CD4-positive, alpha-beta T cell treated with Interleukin-1 beta for 1 hour (primary cell): ENCODE measurements at places on chromosomes 2 and 18.

- no peak for DNase-seq
Observed at GRCh38 chr2:216475767-216476166, 22.9 kb upstream of the RPL37A start.

GRCh38 chr2:10654069-10654468 is 35.7 kb downstream of the NOL10 start:
- no peak for DNase-seq

DNA sequence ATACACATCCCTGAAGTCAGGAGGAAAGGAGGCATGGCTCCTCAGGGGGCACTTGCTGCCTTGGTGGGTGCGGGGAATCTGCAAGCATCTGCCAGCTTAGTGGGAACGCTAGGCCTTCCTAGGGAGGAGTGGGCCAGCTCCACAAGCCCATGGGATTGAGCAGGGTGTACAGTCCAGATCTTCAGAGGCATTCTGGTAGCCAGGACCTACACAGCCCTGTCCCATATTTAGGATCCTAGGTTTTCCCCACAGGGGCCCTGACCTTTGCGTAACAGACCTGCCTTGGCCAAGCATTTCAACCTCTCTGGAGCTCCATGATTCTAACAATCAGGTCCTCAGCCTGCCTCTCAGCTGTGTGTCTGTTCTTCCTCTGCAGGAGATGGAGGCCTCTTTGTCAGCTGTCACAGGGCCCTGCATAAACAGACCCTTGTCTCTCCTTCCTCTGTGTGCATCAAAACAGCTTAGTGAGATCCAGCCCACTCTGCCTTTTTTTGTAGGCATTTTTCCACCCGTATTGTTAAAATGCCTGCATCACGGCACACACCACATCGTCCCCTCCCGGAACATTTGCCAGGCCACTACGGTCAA is 140.2 kb upstream of the NDUFV2 start:
- DNase-seq = no peak

DNA sequence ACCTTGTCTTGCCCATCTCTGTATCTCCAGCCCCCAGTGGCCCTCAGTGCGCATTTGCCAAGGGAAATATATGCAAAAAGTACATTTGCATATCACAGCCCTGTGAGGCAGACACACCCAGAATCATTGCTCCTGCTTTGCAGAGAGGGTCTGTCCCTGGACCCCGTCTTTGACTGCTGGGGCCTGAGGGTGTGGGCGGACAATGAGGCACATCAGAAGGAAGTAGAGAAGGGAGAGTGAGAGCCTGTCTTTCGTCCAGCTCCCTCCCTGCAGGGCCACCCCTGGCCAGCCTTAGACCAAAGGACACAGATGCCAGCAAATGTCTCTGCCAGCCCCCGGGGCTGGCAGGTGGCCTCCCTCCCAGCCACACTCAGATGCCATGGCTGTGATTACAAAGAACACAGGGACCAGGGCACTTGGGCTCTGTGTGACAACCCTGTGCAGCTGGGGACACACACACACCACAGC is 516.2 kb upstream of the MYT1L start:
- DNase-seq = no peak

GRCh38 chr2:26327291-26328272 is 18.4 kb upstream of the SELENOI start:
- DNase-seq = no peak

GRCh38 chr2:211709389-211709788 is 829.2 kb downstream of the ERBB4 start:
- DNase-seq = no peak

DNA sequence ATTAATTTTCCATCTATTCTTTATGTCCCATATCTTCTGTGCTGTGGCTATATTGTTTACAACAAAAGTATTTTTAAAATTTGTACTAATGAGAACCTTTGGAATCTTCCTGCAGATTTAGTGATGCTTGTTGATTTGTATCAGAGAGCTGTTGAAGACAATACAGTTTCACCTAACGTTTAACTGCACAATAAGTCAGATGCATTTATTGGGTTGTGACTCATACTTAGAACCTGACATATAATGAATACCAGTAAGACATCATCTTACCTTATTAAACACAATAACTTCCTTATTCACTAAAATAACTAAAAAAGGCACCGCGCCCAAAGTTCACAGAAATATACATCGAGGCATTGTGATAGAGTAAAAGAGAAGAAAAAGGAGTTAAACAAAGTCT is 43.8 kb upstream of the IL1R1 start:
- DNase-seq = no peak

DNA sequence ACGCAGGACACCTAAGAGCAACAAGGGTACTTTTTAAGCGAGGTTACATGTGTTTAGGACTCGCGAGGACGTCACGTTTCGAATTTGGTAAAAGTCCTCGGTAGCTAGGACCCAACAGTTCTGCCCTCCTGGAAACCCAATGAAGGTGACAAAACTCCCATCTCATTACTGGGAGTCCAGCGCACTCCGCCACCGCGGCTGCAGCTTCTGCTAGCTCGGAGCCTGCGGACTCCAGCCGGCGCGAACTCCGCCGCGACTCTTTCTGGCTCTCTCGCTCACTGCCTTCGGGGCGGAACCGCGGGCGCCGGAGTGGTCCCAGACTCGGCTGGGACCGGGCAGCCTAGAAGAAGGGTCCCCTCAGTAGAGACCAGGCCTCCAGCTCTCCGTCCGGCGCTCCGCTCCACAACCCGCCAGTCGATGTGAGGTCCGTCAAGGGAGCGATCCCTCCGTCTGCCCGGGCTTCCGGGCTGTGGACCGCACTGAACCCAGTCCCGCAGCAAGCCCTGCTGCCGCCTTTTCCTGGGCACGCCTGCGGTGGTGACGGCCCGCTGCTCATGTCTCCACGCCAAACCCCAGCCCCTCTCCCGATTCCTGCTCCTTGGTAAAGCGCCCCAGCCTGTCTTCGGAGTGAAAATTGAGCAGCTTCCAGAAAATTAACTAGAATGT is 3.0 kb upstream of the OSR1 start:
- DNase-seq = no peak

DNA sequence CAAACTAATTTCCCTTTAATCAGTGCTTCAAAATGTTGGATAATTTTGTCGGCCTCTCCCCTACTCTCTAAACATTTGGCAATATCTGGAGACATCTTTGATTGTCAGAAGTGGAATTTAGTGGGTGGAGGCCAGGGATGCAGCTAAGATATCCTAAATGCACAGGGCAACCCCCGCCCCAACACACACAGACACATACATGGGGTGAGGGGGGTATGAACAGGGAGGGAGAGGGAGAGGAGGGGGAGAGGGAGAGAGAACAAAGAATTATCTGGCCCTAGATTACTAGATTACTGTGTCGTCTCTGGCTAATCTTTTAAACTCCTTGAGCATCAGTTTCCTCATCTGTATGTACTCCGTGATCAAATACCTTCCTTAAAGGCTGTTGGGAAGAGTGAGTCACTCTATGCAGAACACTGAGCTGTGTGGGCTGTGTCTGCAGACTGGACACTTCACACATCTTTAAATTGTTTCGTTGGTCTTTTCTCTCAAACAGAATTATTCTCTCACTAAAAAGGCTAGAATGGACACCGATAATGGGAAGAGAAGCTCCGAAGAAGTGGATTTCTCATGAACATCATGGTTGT is 2.9 kb downstream of the RNF149 start:
- no peak for DNase-seq

- no peak for DNase-seq
Observed at GRCh38 chr18:35938158-35938557, 34.3 kb upstream of the RMP24 start.
